ENCODE measurements at places on chromosomes 7 and 10. TPM values are rescaled to one million over a fixed set of nuclear protein-coding genes. Genes with fewer than 3 reads are reported as not detected.
A peak's percentile ranks its signal among the peaks of the same experiment; 100 is the strongest.

GRCh38 chr7:55491346-55491745 is 81.0 kb downstream of the VOPP1 start:
- peaks cover 77% of the 10 kb centered on the region for H3K36me3 ChIP-seq
- no peaks in the 10 kb centered on the region for H3K27me3 ChIP-seq
- no peak overlapping the region for H3K4me3 ChIP-seq

DNA sequence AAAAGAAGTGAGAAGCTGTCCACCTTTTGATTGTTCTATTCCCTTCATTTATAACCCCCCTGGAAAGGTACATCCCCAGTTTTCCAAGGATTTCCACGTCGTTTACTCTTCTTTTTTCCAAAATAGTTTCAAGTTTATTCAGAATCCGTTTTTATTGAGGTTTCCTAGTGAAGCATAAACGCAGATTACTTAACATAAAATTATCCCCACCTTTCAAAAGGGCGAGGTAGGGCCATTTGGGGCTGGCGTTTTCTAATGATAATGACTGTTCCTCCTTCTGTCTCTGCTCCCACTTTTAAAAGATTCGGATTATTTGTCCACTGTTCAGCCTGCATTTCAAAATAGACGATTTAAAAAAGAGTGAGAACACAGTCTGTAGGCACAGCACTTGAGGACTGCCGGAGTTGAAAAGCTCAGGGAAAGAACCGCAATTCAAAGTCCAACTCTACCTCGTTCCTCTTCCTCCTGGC is 165.2 kb upstream of the PPP1R3A start:
- H3K36me3 ChIP-seq: no peaks in the 10 kb centered on the region
- H3K4me3 ChIP-seq: no peak overlapping the region
- peaks cover 56% of the 10 kb centered on the region for H3K27me3 ChIP-seq
- no peak overlapping the region for H3K27ac ChIP-seq
- DNase-seq: no peak

- H3K36me3 ChIP-seq: no peaks in the 10 kb centered on the region
- H3K27me3 ChIP-seq: no peaks in the 10 kb centered on the region
- peak overlapping the region; percentile 46 for H3K27ac ChIP-seq
- H3K4me3 ChIP-seq: peak overlapping the region; percentile 3
Measured at GRCh38 chr10:133475425-133475734, 21.6 kb downstream of the SCART1 start.

GRCh38 chr7:31214751-31215150 is 125.8 kb downstream of the NEUROD6 start:
- no peak overlapping the region for H3K4me3 ChIP-seq
- H3K36me3 ChIP-seq: no peaks in the 10 kb centered on the region
- no peak for DNase-seq

GRCh38 chr10:101935431-101935830 is 91.8 kb upstream of the KCNIP2 start:
- no peak overlapping the region for H3K27ac ChIP-seq
- H3K4me1 ChIP-seq: no peaks in the 10 kb centered on the region
- H3K36me3 ChIP-seq: peaks cover 5% of the 10 kb centered on the region
- H3K27me3 ChIP-seq: no peaks in the 10 kb centered on the region

- no peak overlapping the region for H3K27ac ChIP-seq
- no peaks in the 10 kb centered on the region for H3K27me3 ChIP-seq
- no peaks in the 10 kb centered on the region for H3K36me3 ChIP-seq
- H3K4me3 ChIP-seq: no peak overlapping the region
Measured at GRCh38 chr7:43698460-43699255, 30.7 kb downstream of the COA1 start.

- H3K27ac ChIP-seq: no peak overlapping the region
- no peaks in the 10 kb centered on the region for H3K4me1 ChIP-seq
- DNase-seq: no peak
- H3K27me3 ChIP-seq: no peaks in the 10 kb centered on the region
- no peak overlapping the region for H3K4me3 ChIP-seq
Measured at GRCh38 chr7:142562688-142563087, 186.6 kb upstream of the PRSS1 start.

- H3K27ac ChIP-seq: no peak overlapping the region
- no peaks in the 10 kb centered on the region for H3K36me3 ChIP-seq
- H3K4me1 ChIP-seq: peaks cover 8% of the 10 kb centered on the region
- H3K4me3 ChIP-seq: no peak overlapping the region
- DNase-seq: peak; percentile 12
Measured at GRCh38 chr10:133127291-133128125, 32.5 kb upstream of the KNDC1 start.

GRCh38 chr7:50502001-50502684 is 52.0 kb upstream of the FIGNL1 start:
- DNase-seq: no peak
- H3K4me1 ChIP-seq: no peaks in the 10 kb centered on the region
- H3K4me3 ChIP-seq: no peak overlapping the region
- H3K27ac ChIP-seq: no peak overlapping the region
- H3K36me3 ChIP-seq: no peaks in the 10 kb centered on the region

DNA sequence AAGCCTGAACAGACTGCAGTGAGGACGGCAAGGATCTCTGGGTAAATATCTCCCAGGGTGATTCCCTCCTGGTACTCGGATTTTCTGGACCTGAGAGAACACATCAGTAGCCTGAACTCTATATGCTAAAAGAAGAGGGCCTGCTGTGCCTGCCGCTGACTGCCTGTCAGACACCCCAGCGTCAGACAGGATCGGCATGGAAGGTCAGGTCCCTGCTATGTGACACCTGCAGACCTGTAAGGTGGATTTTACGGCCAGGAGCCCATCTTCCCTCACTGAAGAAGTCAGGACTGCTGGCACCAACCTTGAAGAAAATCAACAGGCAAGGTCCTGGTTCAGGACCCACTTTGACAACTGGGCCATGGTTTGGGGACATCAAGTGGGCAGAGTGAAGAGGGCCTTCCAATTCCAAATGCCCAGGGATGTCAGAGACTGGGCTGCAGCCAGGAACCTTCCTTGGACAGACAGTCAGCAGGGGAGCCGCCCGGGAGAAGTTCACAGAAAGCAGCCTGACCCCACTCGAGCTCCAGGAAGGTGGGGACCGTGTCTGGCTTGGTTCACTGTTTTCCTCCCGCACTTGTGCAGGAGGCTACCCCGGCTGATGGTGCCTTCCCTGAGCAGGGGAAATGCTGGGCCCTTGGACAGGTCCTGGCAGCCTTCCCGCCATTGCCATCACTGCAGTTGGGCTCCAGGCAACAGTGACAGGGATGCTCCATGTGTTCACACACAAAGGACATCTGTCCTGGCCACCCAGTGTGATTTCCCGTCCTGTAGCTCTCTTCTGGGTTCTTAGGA is 91.8 kb upstream of the LANCL2 start:
- no peak overlapping the region for H3K27ac ChIP-seq
- H3K4me1 ChIP-seq: no peaks in the 10 kb centered on the region
- H3K4me3 ChIP-seq: no peak overlapping the region
- peaks cover 33% of the 10 kb centered on the region for H3K27me3 ChIP-seq

DNA sequence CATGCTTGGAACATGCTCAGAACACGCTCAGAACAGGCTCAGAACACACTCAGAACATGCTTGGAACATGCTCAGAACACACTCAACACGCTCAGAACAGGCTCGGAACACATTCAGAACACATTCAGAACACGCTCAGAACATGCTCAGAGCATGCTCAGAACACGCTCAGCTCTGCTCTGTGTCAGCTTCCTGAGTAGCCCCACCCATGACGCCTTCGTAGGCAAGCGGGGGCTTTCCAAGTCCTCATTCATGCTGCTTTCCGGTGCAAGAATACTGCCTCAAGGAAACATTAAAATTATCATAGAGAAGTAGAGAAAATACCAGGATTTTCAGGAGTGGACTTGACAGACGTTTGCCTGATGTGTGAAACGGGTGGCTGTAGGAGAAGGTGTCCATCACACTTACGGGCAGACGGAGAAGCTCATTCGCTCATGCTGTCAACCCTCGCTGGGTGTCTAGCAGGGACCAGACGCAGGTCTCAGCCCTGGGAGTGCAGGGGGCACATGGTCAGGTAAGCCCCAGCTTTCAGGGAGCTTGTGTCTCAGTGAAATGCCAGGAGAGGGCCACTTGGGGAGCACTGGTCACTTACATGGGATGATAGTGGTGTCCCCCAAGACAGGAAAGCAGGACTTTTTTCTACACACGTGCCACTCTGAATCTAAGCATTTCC is 24.7 kb downstream of the EN2 start:
- peaks cover 7% of the 10 kb centered on the region for H3K27me3 ChIP-seq
- no peak overlapping the region for H3K27ac ChIP-seq
- no peak overlapping the region for H3K4me3 ChIP-seq
- peaks cover 9% of the 10 kb centered on the region for H3K4me1 ChIP-seq
- H3K36me3 ChIP-seq: no peaks in the 10 kb centered on the region

DNA sequence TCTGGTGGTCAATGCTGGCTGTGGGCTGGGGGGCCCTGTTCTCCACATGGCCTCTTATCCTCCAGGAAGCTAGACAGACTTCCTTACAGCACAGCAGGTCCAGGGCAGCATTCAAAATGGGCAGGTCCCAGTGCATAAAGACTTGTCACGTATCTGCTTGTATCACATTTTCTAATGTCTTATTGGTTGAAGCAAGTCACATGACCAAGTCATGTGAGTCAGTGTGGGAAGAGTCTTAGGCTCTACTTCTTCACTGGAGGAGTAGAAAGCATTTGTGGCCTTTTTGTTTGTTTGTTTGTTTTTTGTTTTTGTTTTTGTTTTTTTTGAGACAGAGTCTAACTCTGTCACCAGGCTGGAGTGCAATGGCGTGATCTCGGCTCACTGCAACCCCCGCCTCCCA is 104.7 kb downstream of the COL13A1 start:
- no peaks in the 10 kb centered on the region for H3K27me3 ChIP-seq
- DNase-seq: no peak
- H3K4me1 ChIP-seq: no peaks in the 10 kb centered on the region
- H3K36me3 ChIP-seq: no peaks in the 10 kb centered on the region
- H3K27ac ChIP-seq: no peak overlapping the region

DNA sequence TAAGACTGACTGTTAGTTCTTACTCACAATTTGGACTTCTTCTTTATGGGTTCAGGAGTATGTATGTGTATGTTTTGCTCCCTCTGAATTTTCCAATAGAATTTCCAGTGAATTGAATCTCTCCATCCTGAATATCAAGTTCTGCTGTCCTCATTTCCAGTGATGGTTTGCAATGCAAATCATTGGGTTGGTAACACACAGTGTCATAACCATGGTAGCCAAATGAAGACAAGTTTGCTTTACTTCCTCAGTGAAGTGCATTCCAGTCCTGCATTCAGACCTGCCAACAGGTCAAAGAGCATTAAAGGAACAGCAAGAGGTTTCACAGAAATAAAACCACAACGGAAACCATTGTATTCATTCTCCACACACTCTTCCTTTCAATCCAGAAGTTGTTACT is 15.2 kb downstream of the ITPRID1 start:
- DNase-seq: no peak
- H3K36me3 ChIP-seq: no peaks in the 10 kb centered on the region
- no peaks in the 10 kb centered on the region for H3K27me3 ChIP-seq
- no peak overlapping the region for H3K27ac ChIP-seq
- no peak overlapping the region for H3K4me3 ChIP-seq

DNA sequence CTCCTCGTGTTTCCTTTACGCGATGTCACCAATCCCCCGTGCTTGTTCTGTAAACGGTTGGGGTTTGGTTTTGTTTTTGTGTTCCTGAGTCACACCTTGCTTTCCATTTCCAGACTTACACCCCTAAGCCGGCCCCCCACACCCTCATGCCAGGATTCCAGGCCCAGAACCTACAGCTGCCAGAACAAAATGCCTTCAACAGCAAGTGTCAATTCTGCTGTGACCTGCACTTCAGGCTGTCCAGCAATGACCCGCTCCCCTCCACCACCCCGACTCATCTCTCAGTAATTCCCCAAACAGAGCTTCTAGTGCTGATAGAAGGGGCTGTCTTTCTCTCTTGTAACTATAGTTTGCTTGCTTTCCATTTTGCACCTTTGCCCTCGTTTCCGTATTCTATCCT is 722.1 kb upstream of the CELF2 start:
- no peaks in the 10 kb centered on the region for H3K4me1 ChIP-seq
- no peak overlapping the region for H3K27ac ChIP-seq
- H3K27me3 ChIP-seq: no peaks in the 10 kb centered on the region
- H3K36me3 ChIP-seq: no peaks in the 10 kb centered on the region
- no peak for DNase-seq

GRCh38 chr10:122650331-122650730 is 49.3 kb downstream of the C10orf120 start:
- DNase-seq: no peak
- H3K27ac ChIP-seq: no peak overlapping the region
- no peaks in the 10 kb centered on the region for H3K27me3 ChIP-seq
- no peaks in the 10 kb centered on the region for H3K36me3 ChIP-seq
- no peak overlapping the region for H3K4me3 ChIP-seq

DNA sequence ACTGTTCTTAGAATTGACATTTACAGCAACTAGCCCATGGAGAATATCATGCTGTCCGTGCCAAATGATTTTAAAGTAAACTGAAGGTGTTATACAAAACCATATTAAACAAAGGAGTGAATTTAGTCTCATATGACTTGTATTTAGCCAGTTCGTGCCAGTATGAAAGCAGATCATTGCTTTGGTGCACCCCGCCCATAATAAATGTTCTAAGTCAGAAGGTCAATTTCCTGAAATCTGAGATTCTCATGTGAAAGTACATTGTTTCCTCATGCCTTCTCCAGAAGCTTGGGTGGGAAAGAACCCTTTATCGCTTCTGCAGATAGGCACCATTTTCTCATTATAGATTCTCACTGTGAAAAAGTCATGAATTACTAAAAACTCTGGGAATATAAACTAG is 106.4 kb downstream of the CAMK1D start:
- H3K27ac ChIP-seq: no peak overlapping the region
- peaks cover 4% of the 10 kb centered on the region for H3K27me3 ChIP-seq
- H3K36me3 ChIP-seq: no peaks in the 10 kb centered on the region
- no peak overlapping the region for H3K4me3 ChIP-seq
- H3K4me1 ChIP-seq: no peaks in the 10 kb centered on the region
- DNase-seq: no peak

DNA sequence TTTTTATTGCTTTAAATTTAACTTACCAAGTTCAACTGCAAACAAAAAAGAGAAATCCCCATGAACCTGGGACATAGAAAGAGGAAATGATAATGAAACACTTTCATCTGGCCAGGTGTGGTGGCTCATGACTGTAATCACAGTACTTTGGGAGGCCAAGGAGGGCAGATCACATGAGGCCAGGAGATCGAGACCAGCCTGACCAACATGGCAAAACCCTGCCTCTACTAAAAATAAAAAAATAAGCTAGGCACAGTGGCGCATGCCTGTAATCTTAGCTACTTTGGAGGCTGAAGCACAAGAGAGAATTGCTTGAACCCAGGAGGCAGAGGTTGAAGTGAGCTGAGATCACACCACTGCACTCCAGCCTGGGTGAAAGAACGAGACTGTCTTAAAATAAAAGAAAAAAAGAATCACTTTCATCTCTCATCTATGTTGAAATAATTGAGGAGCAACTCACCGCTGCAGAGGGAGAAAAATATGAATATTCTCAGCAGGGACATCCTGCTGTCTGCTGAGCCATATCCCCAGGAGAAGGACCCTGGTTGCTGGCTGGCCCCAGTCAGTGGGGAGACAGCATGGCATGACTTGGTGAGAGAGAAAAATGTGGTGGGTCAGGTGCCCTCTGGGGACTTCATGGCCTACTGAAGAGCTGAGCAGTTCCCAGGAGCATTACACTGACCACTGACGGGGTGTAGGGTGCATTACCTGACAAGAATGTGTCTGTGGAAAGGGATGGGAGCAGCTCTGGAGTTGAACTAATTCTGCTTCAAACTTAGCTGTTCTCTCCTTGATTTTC is 22.8 kb upstream of the TARP start:
- H3K4me1 ChIP-seq: no peaks in the 10 kb centered on the region
- H3K36me3 ChIP-seq: no peaks in the 10 kb centered on the region
- DNase-seq: no peak
- no peaks in the 10 kb centered on the region for H3K27me3 ChIP-seq
- H3K4me3 ChIP-seq: no peak overlapping the region

LIPJ gene
- total RNA-seq: 0.09 TPM

ABCC2 gene
- 2.8 TPM for total RNA-seq

FAM3C gene
- total RNA-seq: 14.7 TPM

DMBT1 gene
- total RNA-seq: not detected

TNS3 gene
- total RNA-seq: 2.0 TPM

ACTL6B gene
- not detected for total RNA-seq

TEX36 gene
- not detected for total RNA-seq

CUBN gene
- total RNA-seq: 8.8 TPM
